ENCODE measurements at places on chromosomes 7 and 10.

DNA sequence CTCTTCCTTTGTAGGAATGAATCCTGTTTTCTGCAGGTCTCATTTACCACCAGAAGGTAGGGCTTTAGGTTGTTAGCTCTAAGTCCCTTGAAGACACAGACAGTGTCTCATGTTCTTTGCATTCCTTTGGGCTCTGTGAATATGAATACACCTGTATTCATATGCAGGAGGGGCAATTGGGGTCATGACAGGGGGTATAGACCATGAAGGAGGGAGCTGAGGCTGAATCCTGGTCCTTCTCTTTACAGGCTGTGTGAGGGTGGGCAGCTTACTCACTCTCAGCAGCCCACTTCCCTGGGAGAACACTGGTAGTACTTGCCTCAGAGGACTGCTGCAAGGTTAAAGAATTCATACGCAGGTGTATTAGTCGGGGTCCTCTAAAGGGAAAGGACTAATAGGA lies 267.2 kb upstream of the MGMT start:
- no peak for DNase-seq

DNA sequence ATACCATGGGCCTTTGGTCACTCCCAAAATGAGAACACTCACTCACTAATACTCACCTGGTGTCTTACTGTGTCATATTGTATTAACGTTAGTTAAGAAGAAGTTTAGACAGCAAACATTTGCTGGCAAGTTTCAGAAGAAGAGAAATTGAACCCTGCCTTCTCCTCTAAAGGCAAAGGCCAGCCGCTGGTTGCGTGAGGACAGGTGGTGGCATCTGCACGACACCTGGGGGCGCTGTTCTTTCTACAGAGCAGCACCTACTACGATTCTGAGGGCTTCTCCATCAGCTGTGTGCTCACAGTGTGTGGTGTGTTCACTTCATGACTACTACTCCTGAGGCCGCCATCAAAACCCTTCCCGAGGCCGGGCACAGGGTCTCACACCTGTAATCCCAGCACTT lies 17.9 kb upstream of the CLEC2L start:
- no peak for DNase-seq

- DNase-seq = no peak
These were observed 98.8 kb upstream of the ZNF722 start for GRCh38 chr7:63899691-63900393.

DNA sequence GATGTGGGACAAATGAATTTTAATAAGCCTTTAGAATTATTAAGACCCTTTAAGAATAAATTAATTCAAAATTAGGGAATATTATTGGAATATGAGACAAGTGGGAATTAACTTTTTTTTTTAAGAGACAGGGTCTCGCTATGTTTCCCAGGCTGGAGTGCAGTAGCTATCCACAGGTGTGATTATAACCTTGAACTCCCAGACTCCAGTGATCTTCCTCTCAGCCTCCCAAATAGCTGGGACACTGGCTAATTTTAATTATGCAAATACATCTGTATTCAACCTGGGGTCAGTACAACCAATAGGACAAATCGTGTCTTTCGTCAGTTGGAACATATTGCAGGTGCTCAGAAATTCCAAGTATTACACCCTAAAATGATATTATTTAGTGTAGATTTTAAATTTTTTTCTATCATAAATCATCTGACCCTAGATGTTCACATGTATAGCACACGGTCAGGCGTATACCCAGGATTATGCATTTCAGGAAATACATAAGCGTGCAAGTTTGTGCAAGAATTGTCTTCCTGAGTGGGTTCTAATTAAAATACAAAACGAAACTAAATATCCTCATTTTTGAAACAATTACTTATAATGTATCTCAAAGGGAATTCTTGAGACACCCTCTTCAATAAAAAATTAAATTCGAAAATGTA lies 1.2 kb downstream of the NT5C3A start:
- DNase-seq = no peak

DNA sequence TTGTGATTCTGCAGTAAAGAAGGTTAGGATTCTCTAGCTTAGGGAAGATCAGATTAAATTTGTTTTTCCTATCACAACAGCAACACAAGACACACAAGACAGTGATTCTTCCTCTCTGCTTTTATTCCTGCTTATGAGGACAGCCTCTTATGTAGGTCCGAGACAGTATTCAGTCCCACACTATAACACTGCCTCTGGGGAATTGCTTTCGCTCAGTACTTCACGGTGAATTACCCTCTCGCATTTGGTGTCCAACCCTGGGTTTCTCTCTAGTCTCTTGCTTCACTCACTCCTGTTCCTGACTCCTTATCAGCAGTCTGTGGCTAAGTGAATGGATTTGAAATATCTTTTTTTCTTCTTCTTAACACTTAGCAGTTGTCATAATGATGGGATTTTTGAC lies 1.7 kb downstream of the HIF1AN start:
- DNase-seq = no peak

DNA sequence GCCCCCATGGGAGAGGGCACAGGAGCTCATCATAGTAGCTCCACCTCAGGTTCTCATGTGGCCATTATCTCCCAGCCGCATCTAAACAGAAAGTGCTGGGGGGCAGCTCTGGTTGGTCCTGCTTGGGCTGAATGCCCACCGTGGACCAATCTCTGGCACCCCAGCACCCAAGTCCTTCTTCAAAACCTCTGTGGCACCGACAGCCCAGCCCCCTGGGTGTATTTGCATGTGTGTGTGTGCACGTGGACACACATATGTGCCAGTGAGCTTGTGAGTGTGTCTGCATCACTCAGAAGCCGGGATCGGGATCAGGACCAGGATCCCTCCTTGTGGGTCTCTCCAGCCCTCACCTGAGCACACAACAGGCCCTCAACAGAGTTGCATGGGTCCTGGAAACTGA lies 68.2 kb downstream of the ALOX5 start:
- DNase-seq = no peak

- DNase-seq = no peak
These were observed 238.4 kb downstream of the EXOC4 start for GRCh38 chr7:133491201-133491691.

DNA sequence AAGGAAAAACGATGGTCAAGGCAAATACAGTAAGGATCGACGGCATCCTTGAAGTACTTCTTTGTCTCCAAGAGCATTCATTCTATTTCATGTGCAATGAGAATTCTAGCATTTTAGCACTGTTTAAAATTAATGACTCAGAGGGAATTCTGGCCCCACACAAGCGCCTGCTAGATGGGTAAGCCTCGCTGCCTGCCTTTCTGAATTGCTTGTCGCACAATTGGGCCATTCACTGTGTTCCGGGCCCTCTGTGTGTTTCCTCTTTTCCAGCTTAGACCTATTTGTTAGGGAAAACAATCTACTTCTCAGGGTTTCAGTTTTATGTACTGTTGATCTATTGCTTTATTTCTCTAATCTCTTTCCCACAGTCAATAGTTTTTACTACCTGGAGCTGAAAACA lies 204.7 kb upstream of the ZNF32 start:
- no peak for DNase-seq

DNA sequence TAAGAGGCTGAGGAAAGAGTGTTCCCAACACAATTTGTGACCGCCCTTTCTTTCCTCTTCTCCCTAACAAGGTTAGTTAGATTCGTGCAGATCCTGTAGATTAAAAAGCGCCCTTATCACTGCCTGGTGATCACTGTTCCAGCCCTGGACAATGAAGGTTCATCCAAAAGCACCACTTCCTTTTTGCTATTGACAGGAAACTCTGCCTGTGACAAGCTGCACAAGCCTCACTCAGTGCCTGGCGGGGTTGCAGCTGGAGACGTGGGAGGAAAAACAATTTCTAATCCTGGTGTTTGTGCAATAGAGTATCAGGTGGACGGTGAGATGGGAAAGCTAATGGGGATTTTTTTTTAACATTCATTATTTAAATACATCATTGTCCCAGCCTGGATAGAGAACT lies 105.9 kb upstream of the CAV2 start:
- peak; percentile 92 for DNase-seq

DNA sequence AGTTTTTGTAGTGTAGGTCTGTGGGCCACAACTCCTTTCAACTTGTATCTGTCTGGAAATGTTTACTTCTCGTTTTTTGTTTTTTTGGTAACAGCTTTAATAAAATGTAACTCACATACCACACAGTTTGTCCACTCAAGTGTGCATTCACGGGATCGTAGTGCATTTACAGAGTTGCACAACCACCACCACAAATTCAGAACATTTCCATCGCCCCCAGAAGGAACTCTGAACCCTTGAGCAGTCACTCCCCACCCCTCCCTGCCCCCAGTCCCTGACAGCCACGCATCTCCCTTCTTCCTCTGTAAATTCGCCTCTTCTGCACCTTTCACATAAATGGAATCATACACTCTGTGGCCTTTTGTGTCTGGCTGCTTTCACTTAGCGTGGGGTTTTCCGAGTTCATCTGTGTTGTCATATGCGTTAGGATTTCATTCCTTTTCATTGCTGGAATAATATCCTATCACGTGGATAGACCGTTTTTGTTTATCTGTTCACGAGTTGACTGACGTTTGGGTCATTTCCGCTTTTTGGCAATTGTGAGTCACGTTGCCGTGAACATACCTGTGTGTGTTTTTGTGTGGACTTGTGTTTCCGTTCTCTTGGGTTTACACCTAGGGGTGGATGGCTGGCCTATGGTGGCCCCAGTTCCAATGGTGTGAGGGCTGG lies 10.3 kb downstream of the JAKMIP3 start:
- DNase-seq = no peak

- DNase-seq = no peak
These were observed 346.4 kb downstream of the PCLO start for GRCh38 chr7:82816272-82816671.

Measured in endothelial cell of umbilical vein (primary cell).